Astrocyte (in vitro differentiated cells and primary cell): ENCODE measurements at places on chromosomes 5 and 9. TPM values are rescaled to one million over a fixed set of nuclear protein-coding genes. Genes with fewer than 3 reads are reported as not detected.
A peak's percentile ranks its signal among the peaks of the same experiment; 100 is the strongest.

GRCh38 chr9:107585465-107585864, 95.9 kb upstream of the KLF4 start:
- H3K27ac ChIP-seq: no peak overlapping the region
- DNase-seq: no peak
- H3K27me3 ChIP-seq: peaks cover 2% of the 10 kb centered on the region

IL13 gene
- total RNA-seq: not detected in 2 replicates

DNA sequence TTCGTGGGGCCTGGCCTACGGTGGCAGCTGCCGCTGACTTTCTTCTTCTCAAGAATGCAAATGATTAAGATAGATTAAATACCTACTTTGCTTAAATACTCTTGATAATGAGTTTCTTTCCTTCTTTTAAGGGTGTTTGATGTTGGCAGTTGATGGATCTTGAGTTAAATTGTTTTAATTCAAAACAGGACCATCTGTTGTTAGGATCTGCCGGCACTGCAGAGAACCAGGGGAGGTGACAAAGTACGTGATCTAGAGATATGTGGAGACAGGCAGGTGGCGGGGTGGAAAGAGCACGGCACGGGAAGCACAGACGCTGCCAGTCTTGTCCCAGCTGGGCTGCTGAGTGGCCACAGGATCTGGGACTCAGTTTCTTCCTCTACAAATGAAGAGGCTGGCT, 37.9 kb downstream of the MED27 start:
- no peak overlapping the region for H3K4me3 ChIP-seq
- no peaks in the 10 kb centered on the region for H3K27me3 ChIP-seq
- H3K36me3 ChIP-seq: no peaks in the 10 kb centered on the region
- H3K27ac ChIP-seq: peak overlapping the region; percentile 38

- H3K27ac ChIP-seq: no peak overlapping the region
- DNase-seq: no peak
- H3K4me3 ChIP-seq: no peak overlapping the region
- no peaks in the 10 kb centered on the region for H3K27me3 ChIP-seq
- H3K36me3 ChIP-seq: no peaks in the 10 kb centered on the region
Observed at GRCh38 chr9:105043370-105043936, 115.5 kb upstream of the ABCA1 start.

ZBED3 gene
- 6.0 and 7.9 TPM in 2 replicates for total RNA-seq

RGS7BP gene
- 0.07 and 0.12 TPM in 2 replicates for total RNA-seq

DNA sequence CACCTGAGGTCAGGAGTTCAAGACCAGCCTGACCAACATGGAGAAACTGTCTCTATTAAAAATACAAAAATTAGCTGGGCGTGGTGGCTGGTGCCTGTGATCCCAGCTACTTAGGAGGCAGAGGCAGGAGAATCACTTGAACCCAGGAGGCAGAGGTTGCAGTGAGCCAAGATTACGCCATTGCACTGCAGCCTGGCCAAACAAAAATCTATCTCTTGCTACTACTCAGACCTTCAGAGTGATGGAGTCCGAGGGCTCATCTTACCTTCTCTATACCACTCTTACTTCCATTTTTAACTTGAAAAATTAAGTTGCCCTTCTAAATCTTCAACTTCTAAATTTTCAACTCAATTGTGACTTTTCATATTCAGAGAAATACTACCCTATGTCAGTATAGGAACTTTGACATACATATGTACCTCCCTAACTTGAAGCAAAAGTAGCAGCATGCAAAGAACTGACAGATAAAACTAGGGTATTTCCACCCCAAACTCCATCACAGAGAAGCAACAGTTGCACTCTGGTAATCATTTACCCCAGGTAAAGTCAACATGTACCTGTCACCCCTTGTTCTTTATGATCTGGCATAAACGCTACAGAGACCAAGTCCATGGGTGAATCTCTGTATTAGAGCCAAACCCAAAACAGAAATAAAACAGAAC, 11.4 kb downstream of the ZFAND5 start:
- peaks cover 50% of the 10 kb centered on the region for H3K36me3 ChIP-seq
- H3K4me3 ChIP-seq: no peak overlapping the region
- DNase-seq: no peak

DNA sequence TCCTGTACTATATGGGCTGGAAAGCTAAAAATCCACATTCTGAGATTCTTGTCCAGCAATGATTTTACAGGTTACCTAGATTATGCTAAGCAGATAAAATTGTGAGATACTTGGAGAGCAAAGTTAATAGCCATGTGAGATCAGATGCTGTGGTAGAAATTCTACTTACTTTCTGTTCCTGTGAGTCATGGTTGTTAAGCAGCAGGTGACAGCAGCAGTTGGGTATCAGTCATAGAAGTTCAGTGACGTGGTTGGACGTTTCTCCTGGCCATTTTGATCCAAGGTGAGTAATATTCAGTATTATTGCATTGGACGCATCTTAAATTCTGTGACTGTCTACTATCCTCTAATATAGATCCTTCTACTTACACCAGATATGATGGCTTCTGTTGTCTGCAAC, 524.5 kb downstream of the TMEM38B start:
- H3K4me1 ChIP-seq: no peaks in the 10 kb centered on the region
- no peak for DNase-seq
- no peak overlapping the region for H3K27ac ChIP-seq
- no peaks in the 10 kb centered on the region for H3K36me3 ChIP-seq
- no peak overlapping the region for H3K4me3 ChIP-seq

DNA sequence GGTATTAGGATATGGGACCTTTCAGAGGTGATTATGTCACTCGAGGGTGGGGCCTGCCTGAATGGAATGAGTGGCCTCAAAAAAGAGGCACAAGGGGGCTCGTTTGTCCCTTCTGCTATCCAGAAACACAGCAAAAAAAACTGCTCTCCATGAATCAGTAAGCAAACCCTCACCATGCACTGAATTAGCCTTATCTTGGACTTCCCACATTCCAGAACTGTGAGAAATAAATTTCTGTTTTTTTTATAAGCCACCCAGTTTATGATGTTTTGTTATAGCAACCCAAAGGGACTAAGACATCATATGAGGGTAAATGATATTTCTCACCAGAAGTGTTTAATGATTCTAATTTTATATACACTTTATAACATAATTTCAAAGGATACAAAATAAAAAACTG, 476.6 kb upstream of the EDIL3 start:
- H3K4me3 ChIP-seq: no peak overlapping the region
- H3K27me3 ChIP-seq: no peaks in the 10 kb centered on the region
- no peaks in the 10 kb centered on the region for H3K36me3 ChIP-seq

GPBP1 gene
- 59.8 and 60.3 TPM in 2 replicates for total RNA-seq

GRCh38 chr5:153613144-153613543, 122.7 kb downstream of the GRIA1 start:
- H3K36me3 ChIP-seq: no peaks in the 10 kb centered on the region
- H3K27me3 ChIP-seq: no peaks in the 10 kb centered on the region
- no peak overlapping the region for H3K27ac ChIP-seq
- peak; percentile 78 for DNase-seq

DNA sequence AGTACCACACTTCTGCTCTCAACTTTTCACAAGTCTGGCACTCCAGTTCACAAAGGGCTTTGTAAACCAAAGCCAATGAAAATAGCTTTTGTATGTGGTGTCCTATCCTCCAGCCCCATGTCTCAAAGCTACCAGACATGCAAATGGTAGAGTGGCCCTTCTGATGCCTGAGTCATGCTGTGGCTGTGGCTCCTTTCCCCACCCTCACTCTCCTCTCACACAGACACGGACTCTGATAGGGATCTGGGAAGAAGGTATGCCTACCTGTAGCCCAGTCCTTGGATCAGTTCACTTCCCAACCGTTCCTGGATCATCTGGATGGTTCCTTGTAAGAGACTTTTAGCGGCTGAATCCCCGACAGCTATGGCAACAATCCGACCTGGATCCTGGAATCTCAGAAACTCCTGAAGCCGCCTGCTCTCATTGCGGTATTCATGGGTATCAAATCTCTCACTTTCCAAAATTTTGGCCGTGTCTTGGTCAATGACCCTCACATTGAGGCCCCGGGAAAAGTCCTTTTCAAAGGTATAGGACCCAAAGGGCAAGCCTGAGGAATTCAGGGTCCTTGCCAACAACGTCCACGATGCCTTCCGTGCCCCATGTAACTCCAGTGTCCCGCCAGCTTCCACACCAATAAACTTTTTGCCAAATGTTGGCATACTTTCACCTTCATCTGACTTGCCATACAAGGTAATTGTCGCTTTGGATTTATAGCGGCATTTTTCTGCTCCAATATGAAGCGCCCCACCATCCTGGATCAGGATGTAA, 23.4 kb downstream of the CEMIP2 start:
- no peak overlapping the region for H3K27ac ChIP-seq
- no peak overlapping the region for H3K4me3 ChIP-seq
- DNase-seq: no peak
- peaks cover 12% of the 10 kb centered on the region for H3K36me3 ChIP-seq
- peaks cover 19% of the 10 kb centered on the region for H3K4me1 ChIP-seq

DNA sequence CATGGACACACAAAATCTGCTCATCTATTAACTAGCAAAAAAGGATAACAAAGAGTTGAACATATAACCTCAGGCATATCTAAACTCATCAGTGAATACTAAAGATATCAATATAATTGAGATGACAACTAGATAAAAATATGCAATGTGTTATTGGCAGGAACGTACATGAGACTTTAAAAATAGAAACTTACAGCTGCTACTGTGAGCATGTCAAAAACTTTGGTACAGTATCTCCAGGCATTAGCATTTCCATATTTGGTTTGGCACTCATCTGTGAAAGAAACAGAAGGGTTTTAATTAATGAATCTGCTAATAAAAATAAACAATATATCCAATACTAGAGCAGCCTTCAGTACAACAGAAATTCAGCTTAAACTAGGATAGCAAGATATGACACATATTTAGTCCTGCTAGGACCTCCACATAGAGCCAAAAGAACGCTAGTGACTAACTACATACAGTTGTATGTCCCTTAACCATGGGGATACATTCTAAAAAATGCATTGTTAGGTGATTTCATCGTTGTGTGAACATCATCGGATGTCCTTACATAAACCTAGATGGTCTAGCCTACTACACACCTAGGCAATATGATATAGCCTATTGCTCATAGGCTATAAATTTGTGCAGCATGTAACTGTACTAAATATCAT, 10.5 kb upstream of the SCAI start:
- no peak overlapping the region for H3K4me3 ChIP-seq
- H3K36me3 ChIP-seq: peaks cover 37% of the 10 kb centered on the region
- no peak overlapping the region for H3K27ac ChIP-seq
- DNase-seq: peak; percentile 20

CCNJL gene
- total RNA-seq: 12.5 and 15.7 TPM in 2 replicates

DNA sequence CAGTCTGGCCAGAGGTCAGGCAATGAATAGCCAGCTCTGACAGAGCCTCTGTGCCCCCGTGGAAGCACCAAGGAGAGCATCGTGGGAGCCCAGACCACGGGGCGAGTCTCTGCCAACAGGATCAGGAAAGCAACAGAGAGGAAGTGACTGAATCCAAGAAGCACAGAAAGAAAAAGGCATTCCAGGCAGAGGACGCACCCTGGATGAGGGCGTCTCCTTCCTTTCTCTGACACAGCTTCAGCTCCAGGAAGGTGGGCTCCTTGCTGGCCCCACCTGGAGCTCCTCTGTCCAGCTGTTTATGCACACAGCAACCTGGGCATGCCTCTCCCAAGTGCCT, 16.6 kb downstream of the HK3 start:
- no peaks in the 10 kb centered on the region for H3K36me3 ChIP-seq
- peaks cover 9% of the 10 kb centered on the region for H3K27me3 ChIP-seq
- no peak overlapping the region for H3K4me3 ChIP-seq
- H3K27ac ChIP-seq: no peak overlapping the region

CBY3 gene
- not detected in 2 replicates for total RNA-seq

DNA sequence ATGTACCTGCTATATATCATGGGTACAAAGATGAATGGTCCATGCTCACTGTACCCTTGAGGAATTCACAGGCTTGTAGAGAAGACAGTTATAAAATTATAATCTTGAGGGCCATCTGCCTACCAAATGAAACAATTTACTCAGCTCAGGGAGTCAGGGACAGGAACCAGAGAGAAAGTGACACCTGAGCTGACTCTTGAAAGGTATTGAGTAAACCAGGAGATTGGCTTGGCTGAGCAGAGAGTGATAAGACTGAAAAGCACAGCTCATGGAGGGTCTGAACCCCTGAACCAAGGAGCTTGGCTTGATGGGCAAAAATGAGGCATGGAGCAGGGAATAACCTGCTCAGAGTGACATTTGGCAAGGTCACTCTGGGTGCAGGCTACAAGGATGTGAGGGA, 147.3 kb downstream of the FAM114A2 start:
- no peaks in the 10 kb centered on the region for H3K27me3 ChIP-seq
- no peaks in the 10 kb centered on the region for H3K36me3 ChIP-seq
- H3K27ac ChIP-seq: no peak overlapping the region
- H3K4me3 ChIP-seq: no peak overlapping the region
- DNase-seq: no peak

ORM2 gene
- total RNA-seq: not detected in 2 replicates

PCDH12 gene
- 0.02 TPM in 1 of 2 replicates, not detected in the other for total RNA-seq

DNA sequence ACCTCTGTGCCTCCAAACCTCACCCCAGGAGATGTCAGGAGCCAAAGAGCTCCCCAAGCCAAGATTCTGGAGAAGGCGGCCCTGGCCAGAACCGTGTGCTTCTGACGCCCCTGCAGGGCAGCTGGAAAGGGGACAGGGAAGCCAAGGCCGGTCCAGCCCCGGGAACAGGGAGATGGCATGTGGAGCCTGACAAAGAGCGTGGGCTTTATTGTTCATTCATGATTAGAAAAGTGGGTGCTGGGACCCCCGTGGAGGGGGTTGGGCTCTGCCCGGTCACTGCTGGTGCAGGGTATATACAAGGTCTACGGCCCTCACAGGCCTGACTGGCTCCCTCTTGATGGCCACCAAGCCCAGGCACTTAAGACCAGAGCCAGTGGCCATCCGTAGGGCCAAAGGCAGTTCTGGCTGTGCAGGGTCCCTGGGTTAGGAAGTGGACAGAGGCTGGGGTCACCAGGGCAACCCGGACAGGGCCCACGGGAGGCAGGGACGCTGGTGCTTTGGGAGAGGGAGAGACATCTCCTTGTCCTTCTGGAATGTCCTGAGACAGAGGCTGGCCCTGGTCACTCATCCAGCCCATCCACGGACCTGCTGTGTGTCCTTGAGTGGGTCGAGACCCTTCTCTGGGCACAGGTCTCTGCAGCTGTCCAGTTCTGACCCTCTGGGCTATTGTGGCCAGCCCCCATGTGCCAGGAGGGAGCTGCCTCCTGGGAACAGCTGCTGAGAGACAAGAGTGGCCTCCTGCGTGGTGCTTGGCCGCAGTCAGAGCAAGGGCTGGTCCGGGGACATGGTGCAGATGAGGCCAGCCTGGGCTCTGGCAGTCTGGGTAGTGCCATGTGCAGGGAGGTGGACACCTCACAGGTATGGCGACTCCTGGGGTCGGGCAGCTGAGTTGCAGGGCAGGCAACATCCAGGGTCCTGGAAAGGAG, 12.5 kb downstream of the NINJ1 start:
- peaks cover 12% of the 10 kb centered on the region for H3K4me1 ChIP-seq
- no peak for DNase-seq
- no peaks in the 10 kb centered on the region for H3K27me3 ChIP-seq
- no peak overlapping the region for H3K27ac ChIP-seq

GRIA1 gene
- total RNA-seq: 4.2 and 5.4 TPM in 2 replicates

- H3K27ac ChIP-seq: peak overlapping the region; percentile 62
- H3K4me3 ChIP-seq: no peak overlapping the region
- no peaks in the 10 kb centered on the region for H3K27me3 ChIP-seq
- peak; percentile 58 for DNase-seq
Observed at GRCh38 chr9:125631391-125632085, 75.5 kb downstream of the MAPKAP1 start.

GRCh38 chr9:27377147-27377807, 80.3 kb upstream of the EQTN start:
- no peaks in the 10 kb centered on the region for H3K4me1 ChIP-seq
- H3K4me3 ChIP-seq: no peak overlapping the region
- no peak overlapping the region for H3K27ac ChIP-seq
- H3K27me3 ChIP-seq: peaks cover 3% of the 10 kb centered on the region
- H3K36me3 ChIP-seq: no peaks in the 10 kb centered on the region
- DNase-seq: no peak
